ENCODE measurements at places on chromosomes 6 and 20. TPM values are rescaled to one million over a fixed set of nuclear protein-coding genes. Genes with fewer than 3 reads are reported as not detected.

The PAX1 gene
- not detected for total RNA-seq

The IYD gene
- not detected for total RNA-seq

GRCh38 chr20:50540620-50541605 is 30.7 kb downstream of the PTPN1 start:
- DNase-seq, result no peak

- DNase-seq, result no peak
Observed at GRCh38 chr6:136486357-136486756, 63.9 kb downstream of the MAP7 start.

Measured in Right ventricle myocardium inferior (tissue), 1 donor.